NCI-H2029 treated with DMSO at 0.1 percent for 48 hours (cell line): ENCODE measurements at places on chromosomes 4 and X.

DNA sequence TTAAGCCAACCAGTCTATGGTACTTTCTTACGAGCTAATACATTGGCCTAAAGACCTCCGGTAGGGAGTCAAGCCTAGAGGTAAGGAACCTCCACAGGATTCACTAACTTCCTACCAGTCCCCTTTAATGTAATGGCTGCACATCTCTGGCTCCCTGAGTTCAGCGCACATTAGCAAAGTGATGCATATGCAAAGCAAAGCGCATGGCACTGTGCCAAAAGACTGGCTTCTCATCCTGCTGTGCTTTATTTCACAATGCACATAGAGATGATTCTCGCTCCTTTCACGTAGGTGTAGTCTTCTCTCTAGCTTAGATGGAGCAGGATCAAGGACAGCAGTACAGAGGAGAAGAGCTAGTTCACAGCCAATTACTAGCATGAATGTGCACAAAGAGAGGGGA lies 14.6 kb upstream of the CLTRN start:
- no peak for DNase-seq

DNA sequence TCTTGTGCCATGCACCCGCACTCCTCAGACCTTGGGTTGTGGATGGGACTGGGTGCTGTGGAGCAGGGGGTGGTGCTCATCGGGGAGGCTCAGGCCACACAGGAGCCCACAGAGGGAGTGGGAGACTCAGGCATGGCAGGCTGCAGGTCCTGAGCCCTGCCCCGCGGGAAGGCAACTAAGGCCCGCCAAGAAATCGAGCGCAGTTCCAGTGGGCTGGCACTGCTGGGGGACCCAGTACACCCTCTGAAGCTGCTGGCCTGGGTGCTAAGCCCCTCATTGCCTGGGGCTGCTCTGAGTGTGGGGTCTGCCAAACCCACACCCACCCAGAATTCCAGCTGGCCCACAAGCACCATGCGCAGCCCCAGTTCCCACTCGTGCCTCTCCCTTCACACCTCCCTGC lies 450.5 kb upstream of the FGF16 start:
- DNase-seq: no peak

- no peak for DNase-seq
These were observed 169.6 kb downstream of the CAMK2D start for GRCh38 chr4:113591982-113592381.

DNA sequence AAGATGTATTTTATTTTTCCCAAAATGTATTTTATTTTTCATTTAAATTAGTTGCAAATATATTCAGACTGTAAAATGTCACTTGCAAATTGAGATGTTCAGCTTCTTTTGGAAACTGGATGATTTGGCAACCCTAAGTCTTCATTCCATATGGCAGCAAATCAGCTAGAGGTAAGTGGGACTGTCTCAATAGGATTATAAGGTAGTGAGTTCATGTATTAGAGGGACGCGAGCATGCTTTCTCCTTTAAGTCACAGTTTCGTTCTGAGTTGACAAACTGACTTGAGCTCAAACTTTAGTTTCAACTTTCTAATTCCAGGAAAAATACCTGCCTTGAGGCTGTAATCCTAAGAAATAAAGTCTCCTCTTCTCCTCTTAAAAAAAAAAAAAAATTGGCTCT lies 44.2 kb upstream of the TMEM131L start:
- no peak for DNase-seq

- no peak for DNase-seq
These were observed 20.7 kb downstream of the OFD1 start for GRCh38 chrX:13755254-13755653.

GRCh38 chr4:183299464-183299863 lies 20.6 kb downstream of the CLDN22 start:
- DNase-seq: no peak

DNA sequence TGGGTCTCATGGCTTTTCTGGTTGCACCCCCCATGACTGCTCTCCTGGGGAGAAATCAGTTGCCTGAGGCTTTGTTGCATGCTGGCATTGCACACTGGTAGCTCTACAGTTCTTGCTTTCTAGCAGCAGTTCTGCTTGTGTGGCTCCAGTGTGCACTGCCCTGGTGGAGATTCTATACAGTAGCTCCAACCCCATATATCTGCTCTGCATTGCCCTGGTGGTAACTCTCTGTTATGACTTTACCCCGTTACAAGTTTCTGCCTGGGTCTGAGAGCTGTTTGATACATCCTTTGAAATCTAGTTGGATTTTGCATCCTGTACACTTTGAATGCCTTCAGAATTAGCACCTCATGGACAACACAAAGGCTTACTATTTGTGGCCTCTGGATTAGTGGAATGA lies 241.4 kb upstream of the EPHA5 start:
- no peak for DNase-seq

- no peak for DNase-seq
These were observed 57.8 kb downstream of the SOD3 start for GRCh38 chr4:24853142-24853541.

DNA sequence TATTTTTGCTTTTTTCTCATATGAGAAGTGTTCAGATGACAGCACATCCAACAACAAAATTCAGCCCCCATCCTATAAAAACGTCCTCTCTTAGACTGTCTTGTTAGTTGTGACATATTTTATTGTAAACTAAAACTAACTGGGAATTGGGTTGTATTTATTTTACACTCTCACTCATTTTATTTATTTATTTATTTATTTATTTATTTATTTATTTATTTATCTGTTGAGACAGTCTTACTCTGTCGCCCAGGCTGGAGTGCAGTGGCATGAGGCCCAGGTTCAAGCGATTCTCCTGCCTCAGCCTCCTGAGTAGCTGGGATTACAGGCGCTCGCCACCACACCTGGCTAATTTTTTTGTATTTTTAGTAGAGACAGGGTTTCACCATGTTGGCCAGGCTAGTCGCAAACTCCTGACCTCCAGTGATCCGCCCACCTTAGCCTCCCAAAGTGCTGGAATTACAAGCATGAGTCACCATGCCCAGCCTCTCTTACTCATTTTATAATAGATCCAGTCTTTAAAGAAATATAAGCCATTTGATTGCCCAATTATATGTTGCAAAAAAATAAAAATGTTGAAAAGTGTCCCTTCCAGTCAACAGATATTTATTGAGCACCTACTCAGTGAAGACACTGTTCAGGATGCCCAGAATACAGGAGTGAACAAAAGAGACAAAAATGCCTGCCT lies 44.6 kb downstream of the PALLD start:
- DNase-seq: no peak

DNA sequence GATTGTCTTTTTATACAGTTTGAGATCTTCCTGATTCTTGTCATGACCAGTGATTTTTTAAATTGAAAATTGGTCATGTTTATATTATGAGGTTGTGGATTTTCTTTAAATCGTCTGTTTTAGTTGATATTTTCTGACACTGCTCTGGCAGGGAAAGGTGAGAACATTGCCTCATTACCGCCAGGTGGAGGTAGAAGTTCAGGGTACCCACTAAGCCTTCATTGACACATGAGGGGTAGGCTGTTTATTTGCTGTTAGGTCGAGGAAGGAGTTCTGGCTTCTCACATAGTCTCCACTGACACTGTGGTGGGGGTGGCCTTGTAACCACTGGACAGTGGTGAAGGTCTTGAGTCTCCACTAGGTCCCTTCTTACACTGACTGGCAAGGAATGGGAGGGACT lies 117.6 kb upstream of the GPR101 start:
- no peak for DNase-seq

DNA sequence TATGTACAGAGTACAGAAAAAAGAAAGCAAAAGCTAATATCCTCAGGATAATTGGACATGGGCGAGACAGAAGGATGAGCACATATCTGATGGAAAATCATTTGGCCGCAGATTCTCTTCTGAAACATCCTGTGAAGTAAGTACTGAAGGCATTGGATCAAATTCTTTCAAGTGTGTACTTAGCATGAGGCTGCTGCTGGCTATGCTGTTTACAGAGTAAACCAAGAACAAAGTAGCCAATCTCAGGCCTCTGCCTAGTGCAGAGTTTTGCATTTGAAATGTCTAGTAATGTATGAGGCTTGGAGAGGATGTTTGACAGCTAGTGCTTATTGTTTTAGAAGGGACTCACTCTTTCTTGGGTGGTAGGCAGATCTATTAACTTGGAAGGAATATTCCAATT lies 128.5 kb downstream of the MAGEC2 start:
- no peak for DNase-seq

GRCh38 chr4:139227729-139228404 lies 50.8 kb upstream of the ELF2 start:
- no peak for DNase-seq

GRCh38 chrX:79167462-79167861 lies 23.0 kb downstream of the GPR174 start:
- DNase-seq: no peak

DNA sequence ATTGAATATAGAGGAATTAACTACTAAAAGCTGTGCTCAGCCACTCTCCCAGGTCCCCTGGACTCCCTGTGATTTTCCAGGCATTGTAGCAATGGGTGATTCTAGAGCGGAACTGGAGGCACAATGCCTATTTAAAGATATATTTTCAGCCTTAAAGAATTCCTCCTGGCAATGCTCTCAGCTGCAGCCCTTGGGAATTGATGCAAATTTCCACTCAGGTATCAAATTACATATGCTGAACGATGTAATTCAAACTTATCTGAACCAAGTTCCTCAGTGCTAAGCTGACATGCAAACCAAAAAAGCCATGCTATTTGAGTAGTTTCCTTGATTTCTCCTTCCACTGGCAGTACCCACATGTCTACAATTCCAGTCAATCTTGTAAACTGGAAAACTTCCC lies 86.3 kb upstream of the GABRA3 start:
- DNase-seq: no peak

DNA sequence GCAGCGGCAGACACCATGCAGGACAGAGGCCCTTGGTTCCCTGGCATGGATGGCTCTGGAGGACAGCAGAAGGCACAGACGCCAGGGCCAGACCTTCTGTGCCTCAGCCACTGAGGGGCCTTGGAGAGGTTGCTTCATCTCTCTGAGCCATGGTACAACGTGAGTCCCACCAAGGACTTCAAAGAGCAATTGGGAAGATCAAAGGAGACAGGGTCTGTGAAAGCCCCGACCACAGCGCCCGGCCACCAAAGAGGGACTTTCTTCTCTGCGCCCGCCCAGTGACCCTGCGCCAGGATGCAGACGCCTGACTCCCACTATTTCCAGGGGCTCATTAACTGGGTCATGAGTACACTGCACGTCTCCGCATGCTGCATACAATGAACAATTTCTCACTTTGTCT lies 174.0 kb downstream of the AFAP1 start:
- no peak for DNase-seq

GRCh38 chr4:39118034-39118658 lies 56.1 kb downstream of the KLHL5 start:
- DNase-seq: no peak

GRCh38 chr4:185535612-185536410 lies 504 bp upstream of the PDLIM3 start:
- peak; percentile 22 for DNase-seq

DNA sequence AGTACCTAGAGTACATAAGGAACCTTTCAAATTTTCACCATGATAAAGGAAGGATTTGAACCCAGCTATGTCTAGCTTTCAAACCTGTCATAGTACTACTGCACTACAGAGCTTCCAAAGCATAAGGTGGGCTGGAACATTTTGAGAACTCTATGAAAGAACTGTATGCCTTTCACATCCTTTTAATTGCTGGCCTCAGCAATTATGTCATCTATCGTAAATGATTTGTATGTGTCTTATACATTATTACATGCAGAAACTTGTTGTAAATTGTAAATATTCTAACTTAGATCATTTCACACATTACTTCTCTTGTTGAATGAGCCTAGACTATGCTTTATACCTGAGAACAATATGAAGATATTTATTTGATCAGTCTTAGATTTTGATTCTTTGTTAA lies 220.7 kb downstream of the HEPH start:
- no peak for DNase-seq
